Stimulated activated CD8-positive, alpha-beta memory T cell treated with anti-CD3 and anti-CD28 coated beads, Interleukin-4, amount 100 ng/mL, for 1 hour (primary cell): ENCODE measurements at places on chromosomes 5 and 9.

- no peak for DNase-seq
Observed at GRCh38 chr5:170408226-170408625, 19.1 kb upstream of the KCNMB1 start.

DNA sequence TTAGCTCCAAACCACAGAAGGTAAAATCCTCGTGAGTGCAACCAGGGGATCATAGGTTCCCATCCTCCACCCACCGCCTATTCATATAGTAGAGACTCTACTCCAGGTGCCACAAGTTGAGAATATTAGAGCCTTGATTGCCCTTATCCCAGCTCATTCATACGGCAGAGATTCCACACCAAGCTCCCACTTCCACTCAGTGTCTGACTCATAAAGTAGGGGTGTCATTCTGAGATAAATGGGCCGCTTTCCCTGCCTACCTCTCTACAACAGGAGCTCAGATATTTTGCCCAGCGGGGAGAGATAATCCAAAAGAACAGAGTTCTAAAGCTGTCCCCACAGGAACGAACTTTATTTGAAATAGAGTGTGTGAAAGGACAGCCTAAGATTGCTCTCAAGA is 9.4 kb downstream of the SLC22A4 start:
- no peak for DNase-seq

DNA sequence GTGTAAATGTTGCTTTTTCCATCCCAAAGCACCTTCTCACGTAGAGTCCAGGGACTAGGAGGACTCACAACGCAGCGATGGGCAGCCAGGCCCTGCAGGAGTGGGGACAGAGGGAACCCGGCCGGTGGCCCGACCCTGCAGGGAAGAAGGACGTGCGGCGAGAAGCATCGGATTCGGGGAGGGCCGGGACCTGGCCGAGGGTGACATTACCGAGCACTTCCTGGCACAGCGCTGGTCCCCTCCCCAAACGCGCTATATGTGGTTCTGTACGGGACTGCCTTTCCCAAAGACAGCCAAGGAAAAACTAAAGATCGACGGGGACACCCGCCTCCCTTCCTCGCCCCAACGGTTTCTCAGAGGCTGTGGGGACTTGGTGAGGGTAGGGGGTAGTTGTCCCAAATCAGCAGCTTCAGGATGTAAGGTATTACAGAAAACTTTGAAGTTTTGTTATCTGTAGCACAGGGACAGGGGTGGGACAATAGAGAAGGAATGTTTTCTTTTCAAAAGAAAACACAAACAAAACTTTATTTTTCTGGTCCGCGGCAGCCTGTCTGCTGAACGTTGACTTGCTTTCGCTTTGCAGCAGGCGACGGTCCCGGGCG is 887 bp upstream of the MAP3K1 start:
- DNase-seq, result no peak

GRCh38 chr9:92534674-92535073 is 1.1 kb downstream of the ECM2 start:
- DNase-seq, result no peak

- DNase-seq, result no peak
Observed at GRCh38 chr9:90972057-90972456, 170.4 kb downstream of the SYK start.

DNA sequence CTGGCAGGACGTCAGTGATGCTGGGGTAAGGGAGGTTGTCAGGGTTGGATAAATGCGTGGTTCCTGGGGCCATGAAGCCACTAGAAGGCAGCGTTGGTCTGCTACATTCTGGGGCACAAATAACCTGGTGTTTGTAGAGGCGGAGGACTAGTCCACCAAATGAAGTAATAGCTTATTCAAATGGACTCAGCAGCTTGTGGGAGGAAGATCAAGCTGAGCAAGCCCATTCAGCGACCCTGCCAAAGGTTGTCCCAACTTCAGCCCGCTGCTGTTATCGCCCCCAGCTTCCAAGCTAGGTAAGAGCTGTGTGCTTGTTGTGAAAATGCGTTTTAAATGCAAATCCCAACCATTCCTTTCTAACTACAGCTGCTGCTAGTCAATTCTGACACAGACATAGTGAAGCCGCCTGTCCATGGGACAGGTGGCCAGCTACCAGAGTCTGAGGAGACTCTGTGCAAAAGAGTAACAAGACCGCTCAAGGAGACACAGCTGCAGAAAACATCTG is 7.6 kb upstream of the FAM240B start:
- DNase-seq, result no peak

DNA sequence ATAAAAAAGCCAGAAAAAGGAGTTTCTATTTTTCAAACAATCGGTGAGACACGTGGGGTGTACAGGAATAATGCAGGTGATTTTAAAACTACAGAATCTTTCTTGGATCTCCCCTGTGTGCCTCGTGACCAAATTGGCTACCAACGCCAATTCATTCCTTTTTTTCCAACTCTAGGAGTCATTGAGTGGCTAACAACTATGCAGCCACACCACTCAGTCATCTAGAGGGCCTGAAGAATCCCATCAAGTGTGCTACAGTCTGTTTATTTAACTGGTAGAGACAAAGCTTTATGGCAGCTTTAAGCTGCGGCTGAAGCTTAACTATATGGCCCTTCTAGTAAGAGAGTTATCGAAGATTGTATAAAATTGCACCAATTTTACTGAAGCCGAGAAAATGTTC is 113.1 kb upstream of the NIPBL start:
- DNase-seq, result no peak

DNA sequence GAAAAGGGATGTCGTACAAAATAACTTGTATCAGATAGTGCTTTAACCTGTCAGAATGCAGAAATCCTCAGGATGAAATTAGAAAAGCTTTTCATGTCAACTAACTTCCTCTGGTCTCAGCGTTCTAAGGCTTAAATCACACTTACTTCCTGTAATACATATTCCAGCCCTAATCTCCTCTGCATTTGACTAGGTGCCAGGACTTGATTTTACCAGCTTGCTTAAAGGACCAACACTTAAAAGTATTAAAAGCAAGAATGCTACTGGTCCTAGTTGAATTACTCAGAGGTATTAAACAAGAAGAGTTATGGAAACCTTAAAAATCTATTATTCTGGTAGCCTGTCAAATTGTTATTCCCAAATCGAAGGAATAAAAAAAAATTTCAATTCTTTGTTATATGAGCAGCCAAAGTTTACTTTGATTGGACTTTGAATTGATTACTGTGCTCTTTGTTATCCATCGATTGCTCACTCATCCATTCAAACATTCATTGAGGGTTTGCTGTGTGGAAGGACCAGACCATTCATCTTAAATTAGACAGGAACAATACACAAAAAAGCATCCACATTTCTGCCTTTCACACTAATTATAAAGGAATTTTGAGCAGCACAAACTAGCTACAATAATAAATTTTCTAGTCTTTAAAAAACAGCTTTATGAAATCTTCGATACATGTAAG is 108.7 kb downstream of the MUSK start:
- DNase-seq, result no peak

- DNase-seq, result no peak
Observed at GRCh38 chr5:165328846-165329245, 1823.4 kb downstream of the MAT2B start.

DNA sequence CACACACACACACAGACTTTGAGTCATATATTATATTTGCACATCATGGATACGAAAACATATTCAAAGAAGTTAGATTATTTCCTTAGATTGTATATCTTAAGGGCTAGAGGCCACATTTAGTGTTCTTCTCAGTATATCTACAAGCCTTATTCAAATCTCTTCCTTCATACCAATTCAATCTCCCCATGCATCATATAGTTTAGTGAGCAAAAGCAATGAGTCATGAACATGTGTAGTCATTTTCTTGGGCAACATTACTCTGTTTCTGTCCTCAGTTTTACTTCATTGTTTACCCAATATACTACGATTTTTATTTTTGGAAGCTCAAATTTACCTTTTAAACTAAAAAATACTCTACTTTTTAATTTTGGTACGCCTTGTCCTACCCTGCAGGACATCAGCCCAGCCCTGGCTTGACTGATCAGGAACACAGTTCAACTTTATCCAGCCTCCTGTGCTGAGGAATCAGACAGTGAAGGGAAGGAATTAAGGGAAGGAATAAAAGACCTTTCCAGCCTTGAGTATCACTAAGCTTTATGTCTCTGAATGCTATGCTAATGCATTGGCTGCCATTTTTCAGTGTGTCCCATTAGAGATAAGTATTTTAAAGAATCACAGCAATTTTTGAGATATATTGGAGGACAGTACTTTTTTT is 101.7 kb upstream of the FST start:
- DNase-seq, result no peak

DNA sequence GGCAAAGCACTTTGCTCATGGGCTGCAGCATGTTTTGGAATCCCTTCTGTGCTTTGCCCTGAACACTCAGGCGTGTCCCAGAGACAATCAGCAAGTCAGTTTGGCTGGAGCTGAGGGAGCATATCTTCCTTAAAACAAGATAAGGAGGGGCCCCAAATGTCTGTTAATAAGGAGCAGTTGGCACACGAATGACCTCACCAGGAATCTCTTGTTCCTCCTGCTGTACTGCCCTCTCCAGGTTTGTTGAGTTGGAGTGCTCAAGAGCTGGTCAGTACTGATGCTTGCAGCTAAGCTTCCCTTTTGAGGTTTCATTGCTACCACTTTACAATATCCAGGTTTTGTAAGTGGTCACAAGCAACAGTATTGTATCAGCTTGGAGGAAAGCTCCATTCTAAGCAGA is 101.3 kb upstream of the EGFLAM start:
- DNase-seq, result no peak

- no peak for DNase-seq
Observed at GRCh38 chr5:79301046-79301712, 65.2 kb downstream of the JMY start.

DNA sequence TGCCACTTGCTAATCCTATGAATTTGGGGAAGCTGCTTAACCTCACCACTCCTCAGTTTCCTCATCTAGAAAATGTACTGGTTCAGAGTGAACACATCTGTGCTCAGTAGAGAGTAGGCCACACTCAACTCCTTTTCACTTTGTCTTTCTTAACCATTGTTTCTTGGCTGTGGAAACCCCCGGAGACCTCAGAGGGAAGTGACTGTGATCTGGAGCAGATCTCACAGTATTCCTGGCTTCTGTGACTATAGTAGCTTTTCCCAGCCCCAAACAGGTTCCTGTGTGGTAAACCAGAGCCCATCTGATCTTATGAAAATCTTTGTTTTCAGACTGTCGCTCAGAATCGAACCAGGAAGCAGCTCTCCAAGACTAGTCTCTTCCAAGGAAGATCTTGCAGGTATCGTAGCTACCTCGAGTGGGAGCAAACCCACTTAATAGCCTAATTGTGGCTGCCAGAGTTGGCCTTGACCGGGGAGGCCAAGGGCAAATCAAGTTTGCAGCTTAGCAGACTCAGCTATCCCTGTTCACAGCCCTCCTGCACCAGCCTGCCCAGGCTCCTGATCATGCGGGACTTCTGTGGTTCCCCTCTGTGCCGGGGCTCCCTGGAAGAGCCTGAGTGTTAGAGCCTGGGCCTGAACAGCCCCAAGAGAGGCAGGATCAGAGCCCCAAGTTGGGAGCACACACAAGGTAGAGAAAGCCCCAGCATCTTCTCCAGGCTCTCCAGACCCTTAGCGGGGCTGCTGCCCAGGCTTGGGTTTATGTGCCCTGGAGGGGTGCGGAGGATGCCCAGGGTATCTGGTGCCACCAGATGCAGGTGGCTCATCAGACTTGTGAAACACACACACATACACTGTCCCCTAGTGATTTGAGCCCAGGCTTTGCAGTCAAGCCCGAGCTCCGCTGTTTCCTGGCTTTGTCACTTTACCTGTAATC is 52.2 kb upstream of the ANGPTL2 start:
- DNase-seq, result no peak

- DNase-seq, result no peak
Observed at GRCh38 chr9:116939161-116939560, 252.1 kb downstream of the TRIM32 start.
